ENCODE measurements at places on chromosomes 12 and 14.

DNA sequence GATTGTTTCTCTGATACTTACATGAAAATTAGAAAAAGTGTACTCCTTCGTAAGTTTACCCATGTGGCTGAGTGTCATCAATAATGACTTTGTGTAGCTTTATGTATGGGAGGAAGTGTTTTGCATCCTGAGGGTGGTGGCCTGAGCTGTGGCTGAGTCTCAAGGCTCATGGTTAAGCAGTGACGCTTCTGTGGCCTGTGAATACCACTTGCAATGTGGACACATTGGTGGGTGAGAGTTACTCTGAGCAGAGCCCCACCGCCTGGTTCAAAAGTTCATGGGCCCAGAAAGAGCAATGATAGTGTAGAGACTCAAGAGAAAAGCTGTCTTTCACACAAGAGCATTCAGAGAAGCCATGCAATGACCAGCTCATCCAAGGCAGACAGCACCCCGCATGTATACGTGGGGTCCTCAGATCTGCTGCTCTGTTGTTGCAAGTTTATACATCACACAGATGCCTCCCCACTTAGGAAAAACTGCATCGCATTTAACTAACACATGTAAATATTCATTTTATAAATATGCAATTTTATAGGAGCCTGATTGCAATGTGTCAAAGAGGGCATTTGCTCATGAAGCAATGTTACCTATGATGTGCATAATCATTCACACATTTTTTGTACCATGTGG is 55.1 kb upstream of the FRMD6 start:
- no peak for DNase-seq

- no peak for DNase-seq
These were observed 18.7 kb downstream of the DTX1 start for GRCh38 chr12:113075137-113075683.

- DNase-seq, result no peak
These were observed 131.0 kb upstream of the NCOR2 start for GRCh38 chr12:124698211-124698997.

GRCh38 chr14:91482263-91483013 is 27.7 kb downstream of the PPP4R3A start:
- no peak for DNase-seq

GRCh38 chr12:48979602-48980388 is 1.7 kb downstream of the WNT1 start:
- DNase-seq, result peak; percentile 58

DNA sequence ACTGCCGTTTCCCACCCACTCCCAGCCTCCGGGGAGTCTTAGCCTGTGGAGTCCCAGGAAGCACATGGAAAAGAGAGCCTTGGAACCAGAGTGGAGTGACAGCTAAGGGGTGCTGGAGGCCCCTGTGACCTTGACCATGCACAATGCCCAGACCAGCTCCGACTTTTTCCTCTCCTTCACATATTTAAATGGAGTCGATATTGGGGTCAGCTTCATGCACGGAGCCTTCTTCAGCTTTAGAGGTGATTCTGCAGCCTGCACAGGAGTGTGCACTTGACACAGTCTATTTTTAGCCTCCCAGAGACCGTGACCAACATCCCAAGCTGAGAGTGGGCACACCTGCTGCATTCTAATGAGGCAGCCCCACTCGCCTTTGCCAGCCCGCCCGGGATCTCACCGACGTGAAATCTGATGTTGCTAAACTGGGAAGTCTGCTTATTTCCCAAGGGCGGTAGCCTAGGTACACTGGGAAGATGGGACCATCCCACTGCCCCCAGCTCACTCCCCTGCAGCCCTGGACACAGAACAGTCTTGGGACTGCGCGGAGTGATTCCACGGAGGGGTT is 47.5 kb downstream of the PRMT8 start:
- peak; percentile 20 for DNase-seq

DNA sequence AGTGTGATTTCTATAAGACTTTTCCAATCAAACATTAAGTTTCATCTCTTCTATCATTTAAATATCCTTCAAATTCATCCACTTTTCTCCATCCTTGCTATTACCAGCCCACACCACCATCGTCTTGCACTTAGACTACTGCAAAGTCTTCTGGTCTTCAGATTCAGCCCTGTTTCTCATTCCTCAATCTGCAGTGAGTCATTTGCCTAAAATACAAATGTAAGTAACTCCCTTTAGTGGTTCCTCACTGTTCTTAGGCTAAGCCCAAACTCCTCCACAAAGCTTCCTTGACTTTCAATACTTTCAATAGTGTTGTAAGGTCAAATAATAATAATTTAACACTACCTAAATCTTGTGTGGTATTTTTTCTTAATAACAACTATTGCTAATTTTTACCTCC is 83.3 kb downstream of the PLEKHG7 start:
- DNase-seq, result no peak

- no peak for DNase-seq
These were observed 651 bp downstream of the TMEM117 start for GRCh38 chr12:43836475-43836989.

GRCh38 chr14:102777711-102778337 is 575 bp downstream of the TRAF3 start:
- DNase-seq, result peak; percentile 27

DNA sequence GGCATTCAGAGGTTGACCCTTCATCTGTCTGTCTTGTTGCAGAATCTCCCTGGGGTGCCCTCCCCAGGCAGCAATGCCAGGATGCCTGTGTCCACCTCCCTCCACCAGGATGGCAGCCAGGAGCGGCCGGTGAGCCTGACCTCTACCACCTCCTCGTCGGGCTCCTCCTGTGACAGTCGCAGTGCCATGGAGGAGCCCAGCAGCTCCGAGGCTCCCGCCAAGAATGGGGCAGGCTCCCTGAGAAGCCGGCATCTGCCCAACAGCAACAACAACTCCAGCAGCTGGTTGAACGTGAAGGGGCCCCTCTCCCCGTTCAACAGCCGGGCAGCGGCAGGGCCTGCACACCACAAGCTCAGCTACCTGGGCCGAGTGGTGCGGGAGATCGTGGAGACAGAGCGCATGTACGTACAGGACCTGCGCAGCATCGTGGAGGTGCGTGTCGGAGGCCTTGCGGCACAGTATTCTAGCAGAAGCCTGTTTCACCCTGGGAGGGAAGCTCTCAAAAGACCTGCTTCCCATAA is 23.4 kb downstream of the PLEKHG3 start:
- DNase-seq, result no peak

GRCh38 chr12:72673853-72674252 is 401.7 kb downstream of the TRHDE start:
- DNase-seq, result no peak

DNA sequence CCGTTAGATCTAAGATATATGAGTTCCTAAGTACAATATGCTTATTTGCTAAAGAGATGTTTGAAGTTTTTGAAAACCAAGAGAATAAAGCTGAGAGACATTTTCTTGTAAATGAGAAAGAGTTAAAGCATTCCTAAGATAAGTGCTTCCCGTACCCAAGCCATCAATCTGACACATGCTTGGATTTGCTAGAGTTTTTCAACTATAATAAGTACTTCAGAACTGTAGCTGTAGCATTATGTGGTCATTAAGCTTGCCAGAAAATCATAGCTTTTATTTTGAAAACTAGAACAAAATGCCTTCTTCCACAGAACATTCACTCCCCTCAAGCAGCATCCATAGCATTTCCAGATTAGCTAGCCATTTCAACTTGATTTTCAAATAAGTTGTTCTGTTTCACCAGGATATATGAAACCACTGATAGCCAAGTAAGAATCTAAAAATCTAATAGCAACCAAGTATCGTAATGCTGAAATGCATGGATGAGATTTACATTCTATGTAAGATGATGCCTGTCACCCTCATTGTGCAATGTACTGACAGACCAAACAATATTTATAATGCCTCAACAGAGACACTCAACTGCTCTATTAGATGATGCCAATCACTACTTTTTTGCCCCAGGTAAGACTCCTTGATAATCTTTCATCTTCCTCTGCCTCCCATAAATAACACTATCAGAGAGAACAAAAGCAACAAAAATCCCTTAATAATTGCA is 8.0 kb downstream of the SNW1 start:
- DNase-seq, result no peak

- no peak for DNase-seq
These were observed 131.3 kb downstream of the KTN1 start for GRCh38 chr14:55711175-55711811.

DNA sequence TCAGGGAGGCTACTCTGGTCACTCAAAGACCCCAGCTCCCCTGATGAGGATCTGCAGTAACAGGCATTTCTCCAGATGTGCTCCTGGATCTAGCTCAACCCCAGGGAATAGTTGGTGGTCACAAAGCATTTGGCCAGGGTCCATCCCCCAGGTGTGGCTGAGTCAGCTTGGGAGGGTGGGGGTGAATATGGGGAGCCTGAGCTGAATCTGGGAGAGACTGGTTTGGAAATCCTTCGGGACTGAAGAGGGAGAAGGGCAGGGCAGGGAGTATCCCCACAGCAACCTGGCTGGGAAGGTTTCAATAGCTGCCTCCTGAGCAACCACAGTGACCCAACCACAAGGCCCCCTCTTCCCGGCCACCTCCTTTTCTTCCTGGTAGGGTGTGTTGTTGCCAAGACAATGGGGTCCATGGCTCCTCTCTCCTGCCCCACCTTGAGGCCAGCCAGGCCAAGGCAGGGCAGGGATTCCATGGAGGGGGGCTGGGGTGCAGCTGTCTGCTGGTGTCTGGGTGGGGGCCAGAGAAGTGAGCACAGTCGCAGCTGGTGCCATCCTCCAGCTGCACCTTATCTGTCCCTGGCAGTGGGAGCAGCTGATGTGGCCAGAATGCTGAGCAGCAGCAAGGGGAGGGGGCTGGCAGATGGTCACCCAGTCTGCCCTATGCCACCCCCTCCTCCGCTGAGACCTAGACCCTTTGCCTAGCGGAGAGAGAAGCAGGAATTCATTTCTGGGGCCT is 5.5 kb downstream of the ASIC1 start:
- DNase-seq, result no peak

- DNase-seq, result no peak
These were observed 239.7 kb downstream of the EMP1 start for GRCh38 chr12:13436182-13436581.

DNA sequence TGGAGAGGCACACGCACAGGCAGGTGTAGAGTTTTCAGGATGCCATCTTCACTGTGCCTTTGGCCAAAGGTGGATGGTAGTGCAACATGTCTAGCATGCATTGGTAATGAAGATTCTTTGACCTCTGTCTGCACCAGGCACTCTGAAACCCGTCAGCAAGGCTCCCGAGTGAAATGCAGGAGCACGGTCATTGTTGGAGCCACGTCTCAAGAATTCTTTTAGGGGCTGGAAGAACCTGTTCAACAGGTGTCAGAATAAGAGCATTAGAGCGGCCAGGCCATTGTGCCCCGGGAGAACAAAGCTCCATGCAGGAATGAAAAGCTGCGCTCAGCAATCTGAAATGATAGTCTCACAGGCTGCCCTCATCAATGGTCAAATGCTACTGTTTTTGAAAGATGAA is 40.2 kb upstream of the DICER1 start:
- peak; percentile 51 for DNase-seq

DNA sequence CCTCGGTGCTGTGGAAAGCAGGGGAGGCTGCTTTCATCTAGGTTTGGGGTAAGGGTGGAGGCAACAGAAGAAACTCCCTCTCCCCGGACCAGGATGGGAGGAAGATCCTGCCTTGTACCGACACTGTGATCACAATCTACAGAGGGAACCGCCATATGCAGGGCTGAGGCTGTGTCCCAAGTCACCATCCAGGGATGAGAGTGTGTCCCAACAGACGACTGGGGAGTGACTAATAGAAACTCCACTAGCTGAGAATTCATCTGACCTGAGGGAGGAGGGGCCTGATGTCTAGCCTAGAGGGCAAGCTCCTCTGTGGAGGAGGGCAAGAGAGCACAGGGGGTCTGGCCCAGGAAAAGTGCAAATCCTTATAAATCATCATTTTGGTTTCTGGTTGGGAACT is 172.4 kb downstream of the CALM1 start:
- DNase-seq, result no peak

DNA sequence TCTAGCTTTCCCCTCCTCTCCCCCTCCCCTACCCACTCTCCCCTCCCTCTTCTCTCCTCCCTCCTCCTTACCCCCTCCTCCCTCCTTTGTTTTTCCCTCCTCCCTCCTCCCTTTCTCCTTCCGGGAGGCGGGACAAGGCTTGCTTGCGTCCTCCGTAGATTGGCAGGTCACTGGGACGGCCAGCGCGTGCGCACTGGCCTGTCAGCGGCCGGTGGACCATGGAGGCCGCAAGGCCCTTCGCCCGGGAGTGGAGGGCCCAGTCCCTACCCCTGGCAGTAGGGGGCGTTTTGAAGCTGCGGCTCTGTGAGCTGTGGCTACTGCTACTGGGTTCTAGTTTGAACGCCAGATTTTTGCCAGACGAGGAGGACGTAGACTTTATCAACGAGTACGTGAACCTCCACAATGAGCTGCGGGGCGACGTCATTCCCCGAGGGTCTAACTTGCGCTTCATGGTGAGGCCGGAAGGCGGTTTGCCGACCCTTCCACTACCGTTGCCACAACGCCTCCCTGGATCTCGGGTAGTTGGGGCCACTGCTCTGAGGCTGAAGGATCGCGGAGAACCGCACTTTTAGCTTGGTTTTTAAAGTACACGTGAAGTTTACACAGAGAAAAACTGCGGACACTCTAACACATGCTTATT is at the start of gene GLIPR1L2:
Gene GLIPR1L2 (plus strand): TSS at position 191 of the 640 bp plus-strand sequence. CDS start 28 bp downstream, at position 219.
- DNase-seq, result peak; percentile 99

GRCh38 chr14:32304296-32304695 is 24.8 kb upstream of the AKAP6 start:
- DNase-seq, result no peak

DNA sequence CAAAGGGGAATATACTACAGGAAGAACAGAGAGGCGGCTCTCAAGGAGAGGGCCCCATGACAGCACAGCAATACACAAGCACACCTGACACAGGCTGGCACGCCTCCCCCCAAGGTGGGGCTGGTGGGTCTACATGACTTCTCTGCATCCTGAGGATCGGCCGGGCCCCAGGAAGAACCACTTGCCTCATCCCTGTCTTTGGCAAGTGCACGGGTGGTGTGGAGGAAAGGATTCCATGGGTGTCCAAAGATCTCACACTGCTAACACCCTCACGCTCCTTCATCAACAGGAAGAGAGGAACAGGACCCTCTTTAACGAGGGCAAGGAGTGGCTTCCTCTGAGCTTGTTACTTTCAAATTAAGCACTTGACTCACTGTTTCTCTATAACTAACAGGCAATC is 7.3 kb downstream of the VAMP1 start:
- no peak for DNase-seq

GRCh38 chr12:33437598-33437997 is 2.0 kb downstream of the SYT10 start:
- no peak for DNase-seq

GRCh38 chr14:99563749-99564129 is 40.3 kb downstream of the CCDC85C start:
- no peak for DNase-seq

GRCh38 chr12:27133022-27133590 is 50.7 kb upstream of the C12orf71 start:
- no peak for DNase-seq

Data from H9 (cell line).